ENCODE measurements at places on chromosomes 11 and 22. TPM values are rescaled to one million over a fixed set of nuclear protein-coding genes. Genes with fewer than 3 reads are reported as not detected.

GRCh38 chr22:37609240-37610152 lies 862 bp downstream of the GGA1 start:
- no peak for DNase-seq

Gene SCGB1C1
- polyA plus RNA-seq: not detected

Gene MMP27
- polyA plus RNA-seq: not detected

GRCh38 chr11:8080674-8081590 lies at the start of gene TUB:
TUB (plus strand) TSS chr11:8081211; CDS start chr11:8081511, 300 bp downstream.
- DNase-seq: no peak

DNA sequence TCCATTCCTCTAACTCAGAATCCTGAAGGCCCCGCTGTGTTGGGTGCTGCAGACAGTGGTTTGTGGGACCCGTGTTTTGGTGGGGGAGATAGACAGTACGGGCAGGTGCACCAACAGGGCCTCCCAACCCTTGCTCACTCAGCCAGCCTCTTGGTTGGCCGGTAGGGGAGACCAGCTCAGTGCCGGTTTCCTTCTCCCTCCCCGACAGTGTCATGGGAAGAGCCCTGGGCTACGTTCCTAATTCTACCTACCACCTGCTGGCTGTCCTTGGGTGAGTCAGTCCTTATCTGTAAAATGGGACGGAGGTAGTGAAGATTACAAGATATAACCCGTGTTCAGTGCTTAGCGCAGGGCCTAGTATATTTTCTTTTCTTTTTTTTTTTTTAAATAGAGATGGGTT lies 5.9 kb downstream of the TMEM134 start:
- no peak for DNase-seq

- peak; percentile 77 for DNase-seq
Measured at GRCh38 chr22:46454504-46455269, 82.7 kb downstream of the CELSR1 start.

GRCh38 chr11:29300420-29300819 lies 716.4 kb downstream of the KCNA4 start:
- DNase-seq: no peak

All from keratinocyte (primary cell).